ENCODE measurements at places on chromosomes 2 and 18.
A peak's percentile ranks its signal among the peaks of the same experiment; 100 is the strongest.

GRCh38 chr2:138104071-138104470 is 139.8 kb downstream of the HNMT start:
- DNase-seq = no peak

DNA sequence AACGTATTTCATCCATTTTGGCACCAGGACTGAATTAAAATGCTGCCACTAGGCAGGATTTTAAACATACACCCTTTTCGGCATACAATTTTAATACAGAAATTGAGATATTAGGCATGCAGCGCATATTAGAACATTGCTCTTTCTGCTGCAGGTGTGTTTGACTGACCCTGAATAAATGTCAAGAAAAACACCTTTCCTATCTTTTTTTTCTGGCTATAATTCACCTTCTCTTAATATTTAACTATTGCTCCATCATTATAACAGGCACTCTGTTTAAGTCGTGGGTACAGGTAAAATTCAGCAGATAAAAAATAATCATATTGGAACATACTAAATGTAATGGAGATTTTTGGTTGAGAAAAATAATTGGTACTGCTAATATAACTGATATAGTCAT is 905.9 kb downstream of the NRXN1 start:
- DNase-seq = no peak

GRCh38 chr2:85015653-85016360 is 44.8 kb downstream of the KCMF1 start:
- no peak for DNase-seq

DNA sequence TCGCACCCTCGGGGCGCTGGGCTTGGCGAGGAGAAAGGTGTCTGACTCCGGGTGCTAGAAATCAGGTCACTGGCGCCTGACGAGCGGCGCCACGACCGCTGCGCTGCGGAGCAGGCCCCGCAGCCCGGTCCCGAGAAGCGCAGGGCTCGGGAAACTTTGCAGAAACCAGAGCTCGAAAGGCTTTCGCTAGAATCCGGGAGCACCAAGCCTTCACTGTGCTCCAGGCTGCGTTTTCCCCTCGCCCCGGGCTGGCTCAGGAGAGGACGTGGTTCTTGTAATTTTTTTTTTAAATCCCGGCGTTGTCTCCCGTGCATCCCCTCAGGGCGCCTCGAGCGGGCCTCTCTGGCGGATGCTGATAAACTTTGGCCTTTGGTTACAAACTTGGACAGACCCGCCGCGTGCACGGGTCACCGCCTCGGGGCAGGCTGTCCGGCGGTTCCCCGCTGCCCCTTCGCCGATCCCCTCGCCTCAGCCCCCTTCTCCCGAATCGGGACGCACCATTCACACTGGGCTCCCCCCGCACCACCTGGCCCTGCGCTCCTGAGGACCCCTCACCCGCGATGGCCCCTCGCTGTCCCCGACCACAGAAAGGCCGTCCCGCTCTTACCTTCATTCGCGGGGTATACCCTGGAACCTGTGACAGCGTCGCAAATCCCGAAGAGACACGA is 419 bp downstream of the EPHA4 start:
- no peak for DNase-seq

DNA sequence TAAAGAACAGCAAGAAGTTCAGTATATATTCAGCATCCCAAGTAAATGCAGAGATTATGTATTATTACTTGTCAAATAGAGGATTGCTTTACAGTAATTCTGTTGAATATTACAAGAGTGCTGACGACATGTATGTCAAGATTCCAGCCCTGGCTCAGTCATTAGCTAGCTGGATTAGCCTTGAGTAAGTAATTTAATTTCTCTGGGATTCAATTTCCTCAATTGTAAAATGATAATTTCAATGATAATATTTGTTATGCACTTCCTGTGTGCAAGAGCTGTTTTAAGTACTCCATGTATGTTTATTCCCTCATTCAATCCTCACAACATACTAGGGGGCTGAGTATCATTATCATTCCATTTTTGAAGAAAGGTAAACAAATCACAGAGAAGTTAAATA is 44.0 kb downstream of the TCF4 start:
- DNase-seq = peak; percentile 31

DNA sequence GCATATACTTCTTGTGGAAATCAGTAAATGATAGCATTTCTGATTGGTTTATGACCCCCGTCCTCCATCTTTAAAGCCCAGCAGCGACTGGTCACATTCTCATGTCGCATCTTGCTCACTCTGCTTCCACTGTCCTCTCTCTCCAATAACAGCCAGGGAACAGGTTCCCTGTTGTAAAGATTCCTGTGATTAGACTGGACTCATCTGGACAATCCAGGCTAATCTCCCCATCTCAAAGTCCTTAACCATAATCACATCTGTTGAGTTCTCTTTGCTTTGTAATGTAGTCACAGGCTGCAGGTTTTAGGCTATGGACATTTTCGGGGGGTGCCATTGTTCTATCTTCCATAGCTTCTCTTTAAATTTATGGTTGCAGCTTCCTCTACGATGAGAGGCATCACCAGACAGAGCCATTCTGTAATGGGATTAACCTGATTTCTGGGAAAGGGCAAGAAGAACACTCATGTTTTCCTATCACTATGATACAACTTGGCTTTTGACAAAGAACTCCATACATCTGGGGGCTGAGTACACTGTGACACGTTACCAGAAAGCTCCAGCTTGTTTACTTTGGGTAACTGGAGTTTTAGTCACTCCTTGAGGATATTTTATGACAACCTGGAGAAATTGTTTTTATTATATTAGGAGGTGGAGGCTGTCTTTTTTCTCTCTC is 159.0 kb downstream of the NYAP2 start:
- DNase-seq = no peak

- no peak for DNase-seq
Observed at GRCh38 chr18:79093986-79094385, 24.8 kb downstream of the ATP9B start.

- DNase-seq = no peak
Observed at GRCh38 chr2:172826522-172826921, 90.9 kb downstream of the RAPGEF4 start.

- peak; percentile 24 for DNase-seq
Observed at GRCh38 chr2:16613539-16614011, 52.1 kb downstream of the CYRIA start.

DNA sequence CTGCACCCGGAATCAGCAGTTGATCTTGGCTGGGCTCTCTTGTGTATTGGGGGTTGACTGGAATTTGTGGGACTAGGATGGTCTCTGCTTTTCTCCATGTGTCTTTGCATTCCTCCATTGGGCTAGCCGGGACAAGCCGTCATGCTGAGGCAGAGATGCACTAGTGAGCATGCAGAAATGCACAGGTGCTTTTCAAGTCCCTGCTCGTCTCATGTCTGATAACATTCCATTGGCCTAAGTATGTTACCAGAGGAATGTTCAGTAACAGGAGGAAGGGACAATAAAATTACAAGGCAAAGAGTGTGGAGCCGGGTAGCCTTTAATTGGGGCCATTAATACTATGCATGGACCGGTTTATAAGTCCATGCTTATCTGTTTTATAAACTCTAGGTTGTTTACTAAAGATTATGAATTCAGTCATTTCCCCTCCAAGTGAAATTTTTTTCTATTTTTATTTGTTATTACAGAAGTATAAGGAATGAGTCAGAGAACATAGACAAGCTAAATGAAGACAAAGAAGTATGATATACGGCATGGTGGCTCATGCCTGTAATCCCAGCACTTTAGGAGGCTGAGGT is 24.4 kb upstream of the AAK1 start:
- no peak for DNase-seq

DNA sequence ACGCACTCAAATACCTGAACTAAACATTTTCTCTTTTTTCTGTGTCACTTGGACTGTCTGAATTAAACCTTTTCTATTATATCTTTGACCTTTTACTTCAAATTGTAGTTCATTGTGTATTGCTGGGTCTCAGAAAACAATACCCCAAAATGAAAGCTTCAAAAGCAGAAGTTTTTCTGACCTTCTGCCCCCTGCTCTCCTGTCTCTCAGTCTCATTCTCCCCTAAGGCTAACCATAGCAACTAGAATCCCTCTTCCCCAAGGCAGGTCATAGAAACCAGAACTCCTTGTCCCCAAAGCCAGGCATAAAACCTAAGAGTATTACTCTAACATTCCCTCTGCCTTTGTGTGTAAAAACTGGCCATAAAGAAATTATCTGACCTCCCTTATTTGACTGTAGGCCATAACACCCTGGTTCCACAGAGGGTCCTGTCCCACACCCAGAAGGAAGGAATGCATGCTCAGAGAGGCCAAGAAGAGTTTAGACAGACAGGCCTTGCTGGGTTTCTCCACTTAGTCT is 93.5 kb upstream of the B3GNT2 start:
- no peak for DNase-seq

DNA sequence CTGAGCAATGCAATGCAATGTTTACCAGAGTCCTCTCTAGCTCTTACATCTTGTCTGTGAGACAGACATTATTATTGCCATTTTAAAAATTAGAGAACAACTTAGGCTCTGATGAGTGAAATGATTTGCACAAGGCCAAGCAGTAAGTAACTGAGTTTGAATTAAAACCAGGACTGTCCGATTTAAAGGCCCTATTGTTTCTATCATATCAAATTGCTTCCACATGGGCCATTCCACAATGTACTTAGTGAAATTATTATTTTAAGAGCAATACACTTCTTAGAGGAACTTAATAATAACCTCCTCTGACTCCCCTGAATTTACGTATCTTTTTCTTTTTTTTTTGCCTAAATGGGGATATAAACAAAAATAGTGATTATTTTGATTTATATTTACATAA is 64.6 kb downstream of the PLCL1 start:
- DNase-seq = no peak

DNA sequence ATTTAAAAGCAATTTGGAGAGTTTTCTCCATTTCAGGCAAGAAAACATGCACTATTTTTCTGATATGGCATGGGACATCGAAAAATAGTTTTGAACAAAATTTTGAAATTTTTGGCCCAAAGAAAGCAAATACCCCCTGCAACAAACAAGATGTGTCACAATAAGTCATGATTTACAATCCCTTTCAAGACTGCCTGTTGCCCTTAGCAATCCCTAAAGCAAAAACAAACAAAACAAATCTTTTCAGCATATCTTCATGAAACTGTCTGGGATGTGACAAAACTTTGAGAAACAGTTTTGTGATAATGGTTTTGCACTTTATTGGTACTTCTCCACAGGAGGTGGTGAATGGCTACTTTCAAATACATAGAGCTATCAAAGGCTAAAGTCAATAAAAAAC is 1888.7 kb upstream of the PIK3C3 start:
- no peak for DNase-seq

DNA sequence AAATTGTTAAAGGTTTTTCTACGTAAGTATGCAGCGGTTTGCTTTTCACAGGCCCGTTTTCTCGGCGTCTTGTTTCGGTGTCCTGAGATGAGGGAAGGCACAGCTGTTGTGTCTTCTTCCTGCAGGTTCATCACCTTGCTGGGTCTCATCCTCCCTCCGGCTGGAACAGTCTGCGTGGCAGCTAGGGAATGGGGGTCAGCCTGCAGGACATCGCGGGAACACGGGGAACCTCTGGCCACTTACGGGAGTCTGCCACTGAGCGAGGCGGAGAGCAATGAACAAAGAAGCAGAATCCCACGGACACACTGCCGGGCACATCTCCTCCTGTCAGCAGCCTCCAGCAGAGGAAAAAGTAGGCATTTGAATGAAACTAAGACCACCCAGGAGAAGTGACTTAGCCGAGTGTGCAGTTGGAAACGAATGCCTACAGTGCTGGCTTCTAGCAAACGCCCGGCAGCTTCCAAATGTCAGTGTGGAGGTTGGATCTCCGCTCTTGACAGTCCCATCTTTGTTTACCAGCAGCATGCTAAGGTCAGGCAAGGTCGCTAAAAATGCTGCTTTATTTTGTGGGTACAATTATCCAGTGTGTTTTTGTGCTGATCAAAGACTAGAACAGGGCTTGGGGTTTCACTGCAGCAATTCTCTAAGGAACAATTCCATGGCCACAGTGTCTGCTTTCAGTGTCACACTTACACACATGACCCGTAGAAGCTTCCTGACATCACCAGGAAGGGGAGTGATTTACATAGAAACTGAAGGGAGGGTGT is 109.8 kb upstream of the SEC11C start:
- no peak for DNase-seq

DNA sequence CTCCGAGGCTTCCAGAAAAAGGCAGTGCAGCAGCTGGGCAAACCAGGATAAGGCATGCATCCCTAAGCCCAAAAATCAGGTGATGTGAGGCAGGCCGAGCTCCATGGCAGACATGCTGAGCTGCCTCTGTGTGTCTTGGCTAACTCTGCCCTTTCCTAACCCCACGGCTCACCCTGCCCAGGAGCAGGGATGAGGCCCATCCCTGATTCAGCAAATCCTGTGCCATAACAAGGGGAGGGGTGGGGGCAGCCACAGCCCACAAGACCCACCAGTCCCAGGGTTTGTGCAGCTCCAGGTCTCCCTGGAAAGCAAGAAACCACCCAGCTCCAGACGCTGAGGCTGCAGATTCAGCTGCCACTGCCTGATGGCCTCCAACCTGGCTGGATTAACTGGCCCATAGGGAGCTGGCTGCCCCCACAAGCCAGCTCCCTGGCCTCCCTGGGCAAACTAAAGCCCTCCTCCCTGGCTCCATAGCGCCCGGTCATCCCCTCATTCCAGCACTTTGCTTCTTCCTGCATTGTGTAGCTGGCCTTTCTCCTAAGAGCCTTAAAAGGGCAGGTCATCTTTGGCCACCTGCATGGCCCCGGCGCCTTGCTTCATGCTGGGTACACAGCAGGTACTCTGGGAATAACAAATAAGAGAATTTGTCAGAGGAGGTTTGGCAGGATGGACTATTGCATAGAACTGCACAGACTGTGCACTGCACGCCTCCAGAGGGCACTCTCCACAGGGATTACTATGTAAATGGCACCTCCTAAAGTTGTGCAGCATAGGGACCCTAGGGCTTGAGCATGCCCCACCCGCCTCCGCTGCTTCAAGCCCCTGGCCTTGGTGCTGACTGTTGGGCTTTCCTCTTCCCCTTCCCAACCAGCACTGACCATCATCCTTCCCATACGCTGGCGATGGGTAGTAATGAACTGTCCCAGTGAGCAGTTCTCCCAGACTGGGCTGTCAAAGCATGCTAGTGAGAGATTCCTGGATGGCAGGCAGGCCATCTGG is 10.7 kb downstream of the STEAP3 start:
- peak; percentile 26 for DNase-seq

- DNase-seq = peak; percentile 8
Observed at GRCh38 chr2:105179469-105180372, 61.8 kb upstream of the GPR45 start.

DNA sequence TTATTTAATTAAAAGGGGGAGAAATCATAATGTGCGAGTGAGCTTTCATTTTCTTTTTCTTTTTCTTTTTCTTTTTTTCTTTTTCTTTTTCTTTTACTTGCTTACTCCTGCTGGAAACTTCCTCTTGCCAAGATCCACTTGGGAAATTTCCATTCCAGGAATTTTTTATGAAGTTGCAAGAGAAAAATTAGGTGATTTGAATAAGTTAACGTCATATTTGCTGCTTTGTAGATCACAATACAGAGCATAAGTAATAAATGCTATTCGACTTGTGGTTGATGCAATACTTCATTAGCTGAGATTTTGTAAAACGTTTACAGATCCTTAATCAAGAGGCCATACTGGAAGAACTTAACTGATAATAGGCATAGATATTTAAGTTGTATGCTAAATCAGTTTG is 354.7 kb upstream of the SMIM21 start:
- DNase-seq = no peak

- no peak for DNase-seq
Observed at GRCh38 chr18:37506001-37506400, 59.6 kb downstream of the CELF4 start.
